ELR (cell line): ENCODE measurements at places on chromosomes 5 and 9.

- no peak for DNase-seq
These were observed 72.5 kb downstream of the STK10 start for GRCh38 chr5:172115541-172115982.

- DNase-seq: no peak
These were observed 599 bp upstream of the MOCS2 start for GRCh38 chr5:53110156-53110555.

GRCh38 chr5:10474521-10475075 is 32.9 kb downstream of the ROPN1L start:
- DNase-seq: no peak

DNA sequence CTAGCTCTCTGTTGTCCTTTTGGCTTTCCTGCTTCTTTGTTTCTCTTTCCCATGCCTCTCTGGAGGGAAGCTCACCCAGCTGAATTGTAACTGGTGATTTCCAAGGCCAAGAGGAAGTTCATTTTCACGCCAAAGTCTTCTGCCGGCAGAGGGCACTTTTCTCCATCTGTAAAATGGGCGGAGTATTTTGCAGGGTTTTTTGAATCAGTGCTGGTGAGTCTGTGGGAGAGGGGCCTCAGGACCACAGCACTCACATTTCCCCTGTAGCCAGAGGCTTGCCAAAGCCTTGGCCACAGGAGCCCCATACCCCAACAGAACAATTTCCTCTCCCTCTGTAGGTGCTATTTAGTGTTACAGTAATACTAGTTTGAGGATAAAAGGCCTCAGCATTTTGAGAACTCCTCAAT is 42.3 kb upstream of the MATR3 start:
- peak; percentile 9 for DNase-seq

- peak; percentile 2 for DNase-seq
These were observed 1952.6 kb downstream of the MAT2B start for GRCh38 chr5:165457859-165458481.
